Activated CD4-positive, alpha-beta T cell treated with anti-CD3 and anti-CD28 coated beads, Interleukin-2, Interleukin-4, amounts not matched to agents 100 ng/mL and 50 ng/mL, durations not matched to agents 16 hours and 8 hours (primary cell): ENCODE measurements at places on chromosomes 6 and 20.
A peak's percentile ranks its signal among the peaks of the same experiment; 100 is the strongest.

DNA sequence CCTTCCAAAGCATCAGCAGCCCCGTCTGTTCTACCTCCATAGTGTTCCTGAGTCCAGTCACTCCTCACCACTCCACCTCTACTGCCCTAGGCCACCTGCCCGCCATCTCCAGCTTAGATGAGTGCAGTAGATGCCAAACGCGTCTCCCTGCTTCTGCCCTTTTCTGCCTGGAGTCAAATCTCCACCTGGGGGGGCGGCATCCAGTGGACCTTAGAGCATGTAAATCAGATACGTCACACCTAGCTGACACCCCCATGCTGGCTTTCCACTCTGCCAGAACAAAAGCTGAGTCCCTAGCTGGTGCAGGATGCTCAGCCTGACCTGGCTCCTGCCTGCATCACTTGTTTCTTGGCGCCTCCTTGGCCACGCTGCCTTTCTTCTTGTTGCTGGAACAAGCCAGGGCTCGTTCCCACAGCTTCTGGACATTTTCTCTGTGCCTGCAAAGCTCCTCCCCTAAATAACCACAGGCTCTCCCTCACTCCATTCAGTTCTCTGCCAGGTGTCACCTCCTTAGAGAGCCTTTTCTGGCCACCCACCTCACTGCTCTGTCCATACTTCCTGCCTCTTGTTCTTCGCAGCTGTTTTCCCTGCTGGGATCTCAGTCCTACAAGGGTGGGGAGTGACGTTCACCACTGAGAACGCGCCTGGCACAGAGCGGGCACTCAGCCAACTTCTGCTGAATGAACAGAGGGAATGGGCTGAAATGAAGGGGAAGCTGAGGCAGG lies 5.8 kb downstream of the DDR1 start:
- DNase-seq: no peak

DNA sequence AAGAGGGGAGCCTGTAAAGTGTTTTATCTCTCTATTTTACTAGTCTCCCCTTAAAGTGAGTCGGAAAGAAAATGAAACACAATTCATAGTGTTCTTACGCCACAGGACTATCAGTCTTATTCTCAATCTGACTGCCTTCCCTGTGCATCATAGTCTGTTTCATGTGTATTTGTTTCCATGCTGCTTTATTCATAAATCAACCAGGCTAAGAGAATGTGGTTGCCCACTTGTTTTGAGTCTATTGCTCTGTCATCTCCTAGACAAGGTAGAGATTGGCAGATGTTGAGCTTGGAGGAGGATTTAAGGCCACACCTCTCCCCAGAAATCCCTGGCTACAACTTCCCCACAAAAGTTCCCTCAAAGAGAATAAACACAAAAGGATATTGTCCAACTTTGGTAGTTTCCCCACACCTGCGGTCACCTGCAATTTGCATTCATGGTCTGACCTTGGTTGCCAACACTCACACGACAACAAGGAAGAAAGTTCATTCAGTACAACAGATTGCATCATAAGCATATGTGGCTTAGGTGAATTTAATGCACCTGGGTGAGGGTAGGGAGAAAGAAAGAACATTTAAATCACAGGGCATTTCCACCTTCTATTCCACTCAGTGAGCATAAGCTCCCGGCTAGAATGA lies 167.1 kb upstream of the FBXL4 start:
- peak; percentile 6 for DNase-seq

DNA sequence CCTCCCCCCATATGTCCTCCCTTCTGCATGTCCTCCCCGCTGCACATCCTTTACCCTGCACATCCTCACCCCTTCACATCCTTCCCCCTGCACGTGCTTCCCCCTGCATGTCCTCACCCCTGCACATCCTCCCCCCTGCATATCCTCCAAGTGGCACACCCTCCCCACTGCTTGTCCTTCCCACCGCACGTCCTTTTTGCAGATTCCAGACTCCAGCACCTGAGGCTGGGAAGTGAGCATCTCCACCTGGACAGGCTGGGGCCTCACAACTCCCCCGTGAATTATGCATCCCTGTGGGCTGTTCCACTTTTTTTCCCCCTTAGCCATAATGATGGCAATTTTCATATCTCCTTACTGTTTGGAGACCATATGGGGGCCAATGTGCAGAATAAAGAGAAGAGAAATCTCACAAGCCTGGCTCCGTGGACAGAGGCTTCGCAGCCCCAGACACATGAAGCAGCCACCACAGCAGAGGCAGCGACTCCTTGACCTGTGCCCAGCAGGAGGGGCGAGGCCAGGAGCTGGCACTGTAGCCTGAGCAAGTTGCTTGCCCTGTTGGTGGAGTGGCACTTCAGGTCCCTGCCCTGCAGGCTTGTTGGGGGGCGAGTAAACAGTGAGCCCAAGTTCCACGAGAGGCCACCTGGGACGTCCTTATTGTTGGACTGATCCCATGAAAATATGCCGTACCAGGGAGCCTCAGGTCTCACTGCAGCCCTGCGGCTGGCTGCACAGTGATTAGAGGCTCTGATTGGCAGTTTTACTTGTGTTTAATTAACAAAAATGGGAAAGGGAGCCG lies 113.1 kb downstream of the SYNDIG1 start:
- no peak for DNase-seq

- no peak for DNase-seq
Observed at GRCh38 chr20:46647469-46647868, 3.8 kb downstream of the SLC13A3 start.

DNA sequence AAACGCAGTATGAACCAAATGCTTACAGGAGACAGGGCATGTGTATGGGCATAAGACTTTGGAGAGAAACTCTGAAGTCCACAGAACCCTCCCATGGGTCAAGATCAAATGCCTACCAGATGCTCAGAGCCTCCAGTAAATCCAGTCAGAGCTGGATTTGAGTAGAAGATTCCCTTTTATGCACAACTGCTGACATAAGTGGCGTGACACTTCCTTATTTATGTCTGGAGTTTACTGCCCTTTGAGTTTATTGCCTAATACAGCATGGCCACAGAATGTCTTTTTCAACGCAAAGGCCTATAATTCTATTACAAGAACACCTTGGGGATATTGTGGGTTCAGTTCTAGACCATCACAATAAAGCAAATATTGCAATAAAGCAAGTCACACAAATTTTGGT lies 220.0 kb upstream of the FOXQ1 start:
- no peak for DNase-seq

DNA sequence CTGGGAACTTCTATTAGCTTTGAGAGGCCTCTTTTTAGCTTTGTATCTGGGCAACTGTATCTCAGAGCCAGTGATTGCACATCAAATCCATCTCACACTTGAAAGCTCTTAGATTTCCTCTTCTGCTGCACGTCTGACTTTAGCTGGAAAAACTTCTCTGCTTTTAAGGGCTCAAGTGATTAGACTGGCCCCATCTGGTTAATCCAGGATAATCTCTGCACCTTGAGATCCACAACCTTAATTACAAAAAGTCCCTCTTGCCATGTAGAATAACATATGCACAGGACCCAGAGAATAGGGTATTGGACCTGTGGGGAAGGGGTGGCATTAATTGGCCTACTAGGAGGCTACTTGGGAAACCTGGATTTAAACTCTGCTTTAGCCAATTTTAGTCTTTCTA lies 24.2 kb downstream of the KLHL31 start:
- DNase-seq: no peak

DNA sequence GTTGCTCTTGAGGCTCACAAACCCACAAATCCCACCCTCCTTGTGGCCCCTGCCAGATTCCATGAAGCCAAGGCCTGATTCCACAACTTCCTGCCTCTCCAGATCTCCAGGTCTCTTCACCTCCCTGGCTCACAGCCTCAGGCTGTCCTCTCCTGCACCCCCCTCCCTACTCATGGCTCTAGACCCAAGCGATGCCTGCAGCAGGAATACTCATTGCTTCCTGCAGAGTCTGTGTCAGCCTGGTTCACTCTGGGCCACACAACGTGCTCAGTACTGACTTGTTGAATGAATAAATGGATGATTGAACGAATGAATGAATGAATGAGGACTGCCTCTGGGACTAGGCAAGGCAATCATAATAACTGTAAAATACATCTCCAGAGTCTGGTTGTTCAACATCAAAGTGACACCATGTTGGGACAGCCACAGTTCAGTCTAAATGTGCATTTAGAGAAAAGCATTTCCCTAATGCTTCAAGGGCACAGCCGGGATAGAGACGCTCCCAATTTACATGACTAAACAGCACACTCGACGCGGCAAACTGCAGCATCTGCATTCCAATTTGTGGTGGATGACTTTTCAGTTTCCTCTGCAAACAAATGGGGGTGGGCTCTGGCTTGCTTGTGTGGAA lies 139.9 kb downstream of the GRM4 start:
- DNase-seq: no peak

DNA sequence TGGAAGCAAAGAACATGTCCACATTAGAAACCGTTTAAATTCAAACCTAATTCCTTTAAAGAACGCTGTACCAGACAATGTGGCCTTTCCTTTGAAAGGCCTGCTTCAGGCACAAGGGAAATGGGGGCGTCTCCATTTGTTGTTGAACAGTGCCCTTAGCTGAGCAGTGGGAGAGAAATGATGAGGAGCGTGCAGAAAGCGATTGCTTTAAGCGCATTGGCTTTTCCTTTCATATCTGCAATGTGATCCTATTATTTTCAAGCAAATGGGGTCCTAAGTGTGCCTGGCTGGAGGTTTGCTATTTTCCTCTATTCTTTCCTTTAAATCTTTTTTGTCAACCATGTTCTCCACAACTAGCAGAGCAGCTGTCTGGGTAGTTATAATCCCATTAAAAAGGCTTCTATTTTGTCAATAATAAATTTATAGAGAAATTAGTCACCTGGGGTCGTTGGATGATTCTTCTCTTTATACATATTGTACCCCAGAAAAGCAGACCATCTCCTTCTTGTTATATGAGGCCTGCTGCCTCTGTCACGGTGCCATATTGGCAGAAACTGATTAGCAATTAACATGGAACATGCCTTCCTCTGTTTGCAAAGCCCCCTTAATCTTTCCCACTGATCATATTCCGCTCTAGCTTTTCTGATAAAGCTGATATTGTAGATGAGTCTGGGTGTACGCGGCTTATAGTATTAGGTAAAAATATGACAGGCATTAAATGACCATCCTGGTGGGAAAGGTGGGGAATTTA lies 151.1 kb upstream of the JAG1 start:
- DNase-seq: no peak

- no peak for DNase-seq
Observed at GRCh38 chr20:44810061-44810390, 320 bp downstream of the RIMS4 start.

DNA sequence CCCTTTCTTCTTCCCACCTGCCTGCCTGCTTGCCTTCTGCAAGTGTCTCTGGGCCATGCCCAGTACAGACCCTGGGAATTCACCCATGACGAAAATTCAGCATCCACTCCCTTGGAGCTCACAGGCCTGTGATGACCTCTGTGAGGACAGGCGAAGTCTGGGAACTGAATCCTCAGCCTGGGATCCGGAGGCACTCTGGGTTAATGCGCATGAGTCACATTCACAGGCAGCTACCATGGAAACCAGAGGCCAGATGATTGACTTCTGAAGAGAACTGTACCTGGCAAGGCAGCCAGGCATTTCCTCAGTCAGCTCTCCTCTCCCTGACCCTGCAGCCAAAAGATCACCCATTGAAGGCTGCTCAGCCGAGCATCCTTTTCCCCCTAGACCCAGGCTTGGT lies 41.0 kb downstream of the SLC9A8 start:
- no peak for DNase-seq

DNA sequence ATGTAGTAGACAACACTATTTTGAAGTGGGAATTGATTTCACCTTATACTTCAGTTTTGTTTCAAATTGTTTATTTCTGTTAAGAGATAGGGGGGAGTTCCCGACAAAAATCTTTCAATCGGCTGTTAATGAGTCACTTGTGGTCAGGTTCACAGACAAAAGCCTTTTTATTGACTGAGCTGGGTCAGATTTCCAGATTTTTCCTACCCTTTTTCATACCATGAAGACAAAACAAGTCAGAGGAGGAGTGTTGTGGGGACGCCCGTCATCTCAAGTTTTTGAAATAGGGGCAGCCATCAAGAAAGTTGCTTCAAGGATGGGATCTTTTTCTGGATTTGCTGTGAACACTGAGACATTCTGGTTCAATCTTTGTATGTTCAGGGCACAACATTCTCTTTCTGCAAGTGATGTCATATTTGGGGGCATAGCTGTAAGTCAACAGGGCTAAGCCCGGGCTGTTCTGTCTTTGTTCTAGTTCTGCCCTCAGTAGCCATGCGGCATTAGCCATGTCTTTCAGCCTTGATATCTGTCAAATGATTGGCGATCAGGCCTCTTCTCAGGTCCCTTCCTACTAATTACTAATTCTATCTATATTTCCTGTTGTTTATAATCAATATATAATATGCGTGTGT lies 496.0 kb upstream of the MARCKS start:
- DNase-seq: no peak

GRCh38 chr20:36644032-36644705 lies 1.8 kb downstream of the SLA2 start:
- peak; percentile 68 for DNase-seq

DNA sequence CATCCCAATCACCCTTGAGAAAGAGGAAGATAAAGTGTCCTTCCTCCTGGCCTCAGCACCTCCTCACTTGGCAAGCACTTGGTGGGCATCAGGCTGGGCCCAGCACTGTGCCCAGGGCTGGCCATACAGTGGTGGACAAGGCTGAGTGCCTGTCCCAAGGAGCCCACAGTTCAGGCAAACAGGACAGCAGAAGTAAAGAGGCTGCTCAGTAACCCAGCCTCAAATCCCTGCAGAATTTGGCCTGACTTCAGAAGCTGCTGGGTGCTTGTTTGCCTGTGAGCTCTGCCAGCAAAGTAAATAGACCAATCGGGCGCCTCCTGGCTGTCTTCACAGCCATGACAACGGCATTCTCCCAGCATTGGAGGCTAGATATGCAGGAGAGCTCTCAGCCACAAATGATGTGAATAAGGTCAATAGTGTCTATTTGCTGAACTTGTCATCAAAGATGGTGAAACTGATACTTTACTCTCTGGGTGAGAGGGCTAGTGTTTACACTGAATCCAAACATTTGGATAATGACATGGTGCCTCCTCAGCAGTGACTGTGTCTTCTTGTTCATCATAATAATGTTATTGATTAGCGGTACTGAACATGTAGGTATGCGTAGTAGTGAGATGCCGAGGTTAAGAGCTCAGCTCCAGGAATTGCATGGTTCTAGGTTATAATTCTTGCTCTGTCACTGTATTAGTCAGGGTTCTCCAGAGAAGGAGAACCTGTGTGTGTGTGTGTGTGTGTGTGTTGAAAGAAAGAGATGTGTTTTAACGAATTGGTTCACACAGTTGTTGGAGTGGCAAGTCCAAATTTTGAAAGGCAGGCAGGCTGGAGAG lies 36.9 kb upstream of the FANCE start:
- DNase-seq: no peak
